GDM1 (cell line): ENCODE measurements at places on chromosomes 12 and 14.

DNA sequence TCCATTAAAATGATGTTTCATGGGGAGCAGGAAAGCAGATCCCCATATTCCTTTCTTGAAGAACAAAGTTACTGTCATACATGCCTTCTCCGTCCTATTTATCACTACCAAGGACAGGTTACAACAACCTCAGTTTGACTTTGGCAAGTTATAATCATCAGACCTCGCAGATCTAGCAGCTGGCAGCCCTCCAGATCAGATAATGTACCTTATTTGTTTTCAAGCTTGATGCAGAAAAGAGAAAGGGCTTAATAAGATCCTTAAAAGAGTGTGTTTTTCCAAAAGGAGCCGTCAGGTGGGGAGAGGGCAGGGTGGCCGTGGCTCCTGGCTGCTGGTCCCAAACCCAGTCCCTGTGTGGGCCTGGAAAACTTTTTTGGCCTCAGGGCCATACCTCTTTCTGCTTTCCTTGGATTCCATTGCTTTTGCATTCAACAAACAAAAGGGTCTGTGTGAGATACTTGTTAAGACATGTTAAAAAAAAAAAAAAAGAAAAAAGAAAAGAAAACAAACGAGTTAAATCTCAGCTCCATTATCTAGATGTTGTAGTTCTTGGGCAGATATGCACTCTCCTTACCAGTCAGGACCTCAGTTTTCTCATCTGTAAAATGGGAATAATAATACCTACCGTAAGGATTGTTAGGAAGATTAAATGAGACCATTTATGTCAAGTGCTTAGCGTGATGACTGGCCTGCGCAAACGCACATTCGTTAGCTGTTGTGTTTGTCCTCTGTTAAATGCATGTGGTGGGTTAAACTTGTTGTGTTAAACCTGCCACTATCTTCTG is 64.6 kb downstream of the B4GALNT3 start:
- no peak for DNase-seq

GRCh38 chr14:71290301-71290700 is 383.0 kb downstream of the PCNX1 start:
- DNase-seq = no peak

DNA sequence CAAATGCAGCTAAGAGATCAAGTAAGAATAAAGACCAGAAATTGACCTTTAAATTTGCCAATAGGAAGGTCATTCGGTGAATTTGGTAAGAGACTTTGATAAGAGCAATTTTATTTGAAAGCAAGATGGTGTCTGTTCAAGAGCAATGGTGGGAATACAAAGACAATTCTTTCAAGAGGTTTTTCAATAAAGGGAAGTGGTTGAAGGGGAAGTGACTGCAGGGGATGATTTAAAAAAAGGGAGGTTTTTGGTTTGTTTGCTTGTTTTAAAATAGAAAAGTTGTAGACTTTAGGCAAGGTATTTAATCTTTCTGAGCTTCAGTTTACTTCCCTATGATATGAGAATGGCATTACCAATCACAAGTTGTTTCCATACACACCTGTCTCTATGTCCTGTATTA is 4.3 kb upstream of the APPL2 start:
- no peak for DNase-seq

DNA sequence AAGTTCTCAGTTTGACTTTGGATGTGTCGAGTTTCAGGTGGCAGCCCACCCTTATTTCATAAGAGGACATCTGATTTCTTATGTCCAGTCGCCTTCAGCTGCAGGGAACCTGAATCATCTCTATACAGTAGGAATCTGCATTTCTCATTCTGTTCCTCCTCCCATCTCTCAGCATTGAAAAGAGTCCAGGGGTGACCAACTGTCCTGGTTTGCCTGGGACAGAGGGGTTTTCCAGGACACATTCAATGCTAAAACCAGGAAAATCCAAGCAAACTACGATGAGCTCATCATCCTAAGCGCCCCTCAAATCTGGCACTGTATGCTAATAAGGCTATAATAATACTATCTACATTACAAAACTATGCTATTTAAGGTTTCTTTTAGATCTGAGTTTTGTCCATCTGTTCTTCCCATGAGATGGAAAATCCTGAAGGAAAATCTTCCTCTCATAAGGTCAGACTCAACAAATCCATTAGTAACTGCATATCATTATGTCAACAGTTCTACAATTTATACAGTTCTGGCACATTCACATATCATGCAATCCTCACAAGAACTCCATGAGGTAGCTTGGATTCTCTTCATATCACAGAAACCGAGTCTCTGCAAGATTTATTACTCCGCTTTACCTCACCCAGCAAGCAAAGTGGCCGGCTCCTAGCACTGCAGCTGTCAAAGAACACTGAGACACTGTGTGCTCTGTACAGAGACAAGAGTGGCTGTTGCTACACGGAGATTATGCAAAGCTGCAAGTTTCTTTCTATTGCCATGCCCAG is 15.6 kb upstream of the CALM1 start:
- DNase-seq = no peak

DNA sequence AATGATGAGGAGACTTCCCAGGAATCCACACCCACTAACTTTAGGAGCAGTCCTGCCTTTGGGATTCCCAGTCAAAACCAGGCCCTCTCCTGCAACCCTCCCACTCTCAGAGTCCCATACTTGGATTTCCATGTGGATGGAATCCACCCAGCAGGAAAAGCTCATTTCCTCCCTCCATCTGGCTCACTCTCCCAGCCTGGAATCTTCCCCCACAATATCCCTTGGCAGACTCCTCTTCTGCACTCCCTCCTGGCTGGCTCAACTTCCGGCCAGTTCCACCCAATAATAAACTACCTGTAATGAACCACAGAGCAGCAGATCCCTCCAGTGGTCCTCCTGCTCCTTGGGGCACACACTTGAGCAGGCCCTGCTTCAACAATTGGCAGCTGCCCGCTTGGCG is 102.8 kb upstream of the EGLN3 start:
- no peak for DNase-seq

DNA sequence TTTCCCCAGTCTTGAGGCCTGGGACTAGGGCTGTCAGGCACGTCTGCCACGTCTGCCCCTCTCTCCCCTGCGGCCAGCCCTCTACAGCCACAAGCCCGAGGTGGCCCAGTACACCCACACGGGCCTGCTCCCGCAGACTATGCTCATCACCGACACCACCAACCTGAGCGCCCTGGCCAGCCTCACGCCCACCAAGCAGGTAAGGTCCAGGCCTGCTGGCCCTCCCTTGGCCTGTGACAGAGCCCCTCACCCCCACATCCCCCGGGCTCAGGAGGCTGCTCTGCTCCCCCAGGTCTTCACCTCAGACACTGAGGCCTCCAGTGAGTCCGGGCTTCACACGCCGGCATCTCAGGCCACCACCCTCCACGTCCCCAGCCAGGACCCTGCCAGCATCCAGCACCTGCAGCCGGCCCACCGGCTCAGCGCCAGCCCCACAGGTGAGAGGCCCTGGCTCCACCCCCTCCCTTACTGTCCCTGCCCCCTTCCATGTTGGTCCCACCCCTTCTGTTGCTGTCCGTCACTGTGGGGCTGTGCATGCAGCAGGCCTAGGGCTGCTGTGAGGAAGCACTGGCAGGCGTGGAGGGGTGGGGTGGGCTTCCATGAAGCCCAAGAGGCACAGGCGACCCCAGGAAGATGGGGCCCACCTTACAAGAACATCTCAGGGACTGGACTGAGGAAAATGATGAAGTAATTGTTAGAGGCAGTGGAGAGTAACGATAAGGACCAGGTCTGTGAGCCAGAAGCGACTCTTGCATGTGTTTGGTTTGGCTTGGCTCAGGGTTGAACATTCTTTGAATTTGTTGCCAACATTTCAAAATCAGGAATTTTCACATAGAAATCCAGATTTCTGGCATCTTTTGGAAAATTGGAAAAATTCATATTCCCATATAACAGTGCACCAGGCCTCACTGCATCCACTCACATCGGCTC is 16.8 kb downstream of the C12orf43 start:
- DNase-seq = no peak

DNA sequence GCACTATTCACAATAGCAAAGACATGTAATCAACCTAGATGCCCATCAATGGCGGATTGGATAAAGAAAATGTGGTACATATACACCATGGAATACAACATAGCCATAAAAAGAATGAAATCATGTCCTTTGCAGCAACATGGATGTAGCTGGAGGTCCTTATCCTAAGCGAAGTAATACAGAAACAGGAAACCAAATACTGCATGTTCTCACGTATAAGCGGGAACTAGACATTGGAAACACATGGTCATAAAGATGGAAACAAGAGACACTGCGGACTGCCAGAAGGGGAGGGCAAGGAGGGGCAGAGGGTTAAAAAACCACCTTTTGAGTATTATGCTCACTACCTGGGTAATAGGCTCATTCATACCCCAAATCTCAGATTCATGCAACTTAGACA is 234.1 kb upstream of the PLXNC1 start:
- no peak for DNase-seq

DNA sequence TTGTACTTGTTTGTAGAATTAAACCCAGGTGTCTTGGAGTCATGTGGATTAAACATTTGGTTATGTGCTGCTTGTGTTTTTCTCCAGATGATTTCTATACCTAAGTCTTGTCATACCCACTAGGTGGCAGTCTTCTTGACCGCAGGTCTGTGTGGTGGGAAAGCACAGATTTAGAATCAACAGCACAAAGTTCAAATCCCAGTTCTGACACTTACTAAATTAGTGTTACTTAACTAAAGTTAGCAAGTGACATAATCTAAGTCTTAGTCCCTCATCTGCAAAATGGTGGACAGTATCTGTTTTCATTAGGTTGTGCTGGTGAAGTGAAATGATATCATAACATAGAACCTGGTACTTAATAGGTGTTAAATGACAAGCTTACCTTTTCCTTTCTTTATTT is 151.0 kb upstream of the ARHGAP5 start:
- peak; percentile 23 for DNase-seq

DNA sequence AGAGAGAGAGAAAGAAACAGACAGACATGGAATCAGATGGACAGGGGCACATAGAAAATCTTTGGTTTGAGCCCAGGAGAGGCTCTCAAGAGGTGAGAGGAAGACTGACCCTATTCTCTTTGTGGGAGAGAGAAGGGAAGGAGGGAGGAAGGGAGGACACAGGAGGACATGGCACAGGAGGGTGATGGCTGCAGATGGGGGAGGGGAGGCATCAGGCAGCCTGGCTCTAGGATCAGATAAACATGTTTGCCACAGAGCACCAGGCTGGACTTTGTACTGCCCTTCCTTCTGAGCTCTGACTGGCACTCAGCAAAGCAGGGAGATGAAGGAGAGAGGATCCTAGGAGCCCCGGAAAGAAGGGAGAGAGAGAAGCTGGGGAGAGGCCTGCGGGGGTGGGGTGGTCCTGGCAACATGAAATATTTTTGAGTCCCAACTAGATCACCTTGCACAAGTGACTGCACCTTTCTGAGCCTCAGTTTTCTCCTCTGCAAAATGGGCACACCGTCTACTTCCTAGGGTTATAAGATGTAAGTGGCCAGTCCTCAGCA is 6.1 kb downstream of the HNF1A start:
- DNase-seq = no peak
